ENCODE measurements at places on chromosomes 1 and 21. TPM values are rescaled to one million over a fixed set of nuclear protein-coding genes. Genes with fewer than 3 reads are reported as not detected.

Gene CCDC24
- 0.59 TPM for total RNA-seq

Gene CEP350
- total RNA-seq: 51.3 TPM

Gene HSPA6
- 3.7 TPM for total RNA-seq

Gene TP73
- total RNA-seq: 2.7 TPM

Gene AGBL4
- not detected for total RNA-seq

Gene RBP7
- total RNA-seq: not detected

Gene ZNF593OS
- total RNA-seq: not detected

Gene TNFRSF14
- total RNA-seq: 158 TPM

Gene AKT3
- total RNA-seq: 23.2 TPM

Gene COL8A2
- not detected for total RNA-seq

Gene S100A12
- total RNA-seq: not detected

Gene FYB2
- not detected for total RNA-seq

Gene ZMYND12
- total RNA-seq: not detected

Gene LRRC8C
- total RNA-seq: 46.8 TPM

Gene CRNN
- total RNA-seq: not detected

Gene SFN
- 1.5 TPM for total RNA-seq

Gene ERG
- total RNA-seq: not detected

Gene DHDDS
- 61.6 TPM for total RNA-seq

Gene JAM2
- 0.16 TPM for total RNA-seq
